ENCODE measurements at places on chromosomes 2 and 18.

DNA sequence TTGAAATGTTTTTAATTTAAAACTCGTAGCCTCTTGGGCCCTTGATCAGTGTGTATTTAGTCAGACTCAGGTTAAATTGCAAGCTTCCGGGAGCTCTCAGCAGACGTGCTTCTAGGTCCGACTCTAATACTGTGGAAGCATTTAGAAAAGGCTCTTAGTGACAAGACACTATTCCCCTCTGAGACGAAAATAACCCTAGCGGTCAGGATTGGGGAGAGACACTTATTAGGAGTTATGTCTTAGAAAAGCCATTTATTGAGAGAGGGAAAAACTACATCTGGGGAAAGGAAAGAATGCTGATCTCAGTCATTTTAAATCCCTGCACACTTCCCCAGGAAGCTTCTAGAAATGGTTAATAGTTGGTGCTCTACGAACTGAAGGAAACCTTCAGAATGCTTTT is 110.5 kb upstream of the NCK2 start:
- no peak for DNase-seq

DNA sequence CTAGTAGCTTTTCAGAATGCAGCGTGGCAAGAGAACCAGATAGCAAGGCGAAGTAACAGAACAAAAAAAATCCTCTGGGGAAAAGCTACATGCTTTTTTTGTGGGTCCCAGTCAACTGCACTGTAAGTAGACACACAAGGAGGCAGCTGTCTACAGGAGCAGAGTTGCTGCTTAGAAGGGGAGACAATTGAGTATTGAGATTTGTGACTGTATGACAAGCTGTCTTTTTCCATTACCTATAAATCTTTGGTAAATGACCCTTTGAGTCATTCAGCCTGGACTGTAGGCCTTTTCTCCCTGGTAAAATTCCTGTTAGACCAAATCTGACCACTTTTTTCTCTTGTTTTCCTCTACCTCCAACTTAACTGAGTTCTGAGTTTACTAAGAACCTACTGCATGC is 144.1 kb upstream of the FOSL2 start:
- no peak for DNase-seq

DNA sequence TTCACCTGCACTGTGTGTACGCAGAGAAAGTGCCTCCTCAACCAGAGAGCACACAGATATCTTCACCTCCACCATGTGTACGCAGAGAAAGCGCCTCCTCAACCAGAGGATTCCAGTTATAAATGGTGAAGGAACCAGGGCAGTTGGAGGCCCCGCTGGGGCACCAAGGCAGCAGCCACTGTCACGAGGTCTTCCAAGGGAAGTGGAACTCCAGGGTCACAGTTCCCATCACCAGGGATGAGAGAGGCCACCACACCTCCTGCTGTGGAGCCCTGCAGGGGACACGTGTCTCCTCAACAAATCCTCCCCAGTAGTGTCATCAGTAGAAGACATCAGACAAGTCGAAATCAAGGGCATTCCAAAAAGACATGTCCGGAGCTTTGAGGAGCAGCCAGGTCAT is 28.2 kb upstream of the NFATC1 start:
- DNase-seq, result no peak

DNA sequence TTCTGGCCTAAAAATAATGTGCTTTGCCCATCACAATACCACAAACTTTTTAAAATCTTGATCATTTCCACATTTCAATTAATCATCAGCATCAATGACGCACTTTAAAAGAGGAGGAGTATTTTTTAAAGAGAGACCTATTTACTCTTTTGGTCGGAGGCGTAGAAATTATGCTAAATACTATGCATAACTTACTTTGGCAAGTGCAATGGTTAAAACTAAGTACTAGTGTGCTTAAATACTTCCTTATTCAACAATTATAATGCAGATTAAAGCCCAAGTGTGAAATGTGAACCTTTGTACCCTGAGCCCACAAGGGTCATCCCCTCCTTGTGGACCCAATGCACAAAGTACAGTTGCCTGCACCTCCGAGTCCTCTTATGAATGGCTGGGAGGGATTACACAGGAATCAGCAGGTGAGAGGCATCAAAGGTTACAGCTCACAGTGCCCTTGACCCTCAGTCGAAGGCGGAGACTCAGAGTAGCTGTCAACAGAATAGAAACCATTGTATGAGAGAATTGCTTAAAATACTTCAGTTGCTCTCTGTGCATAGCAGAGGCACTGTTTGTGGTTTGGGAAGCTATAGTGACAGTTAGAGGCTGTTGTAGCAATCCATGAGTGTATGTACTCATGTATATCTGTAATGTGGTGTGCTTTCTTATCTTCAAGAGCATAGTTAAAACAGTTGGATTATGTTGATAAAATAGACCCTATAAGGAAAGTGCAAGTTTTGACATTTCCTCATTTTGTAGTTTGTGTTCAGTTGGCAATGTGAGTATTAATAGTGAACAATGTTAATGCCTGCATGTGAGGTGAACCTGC is 151.7 kb upstream of the ITGA4 start:
- no peak for DNase-seq

DNA sequence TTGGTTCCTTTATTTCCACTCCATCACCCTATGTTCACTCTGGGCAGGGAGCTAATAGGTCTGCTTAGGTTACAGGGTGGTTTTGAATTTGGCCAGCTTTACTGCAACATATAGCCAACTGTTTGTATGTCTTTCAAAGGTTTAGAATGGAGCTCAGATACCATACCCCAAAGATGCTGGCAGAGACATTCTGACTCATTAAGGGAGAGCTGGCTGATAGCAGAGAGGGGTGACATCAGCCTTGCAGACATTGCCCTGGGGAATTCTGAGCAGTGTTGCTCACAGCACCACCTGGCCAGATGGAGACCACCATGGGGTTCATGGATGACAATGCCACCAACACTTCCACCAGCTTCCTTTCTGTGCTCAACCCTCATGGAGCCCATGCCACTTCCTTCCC is 2.1 kb downstream of the PROKR1 start:
- no peak for DNase-seq

DNA sequence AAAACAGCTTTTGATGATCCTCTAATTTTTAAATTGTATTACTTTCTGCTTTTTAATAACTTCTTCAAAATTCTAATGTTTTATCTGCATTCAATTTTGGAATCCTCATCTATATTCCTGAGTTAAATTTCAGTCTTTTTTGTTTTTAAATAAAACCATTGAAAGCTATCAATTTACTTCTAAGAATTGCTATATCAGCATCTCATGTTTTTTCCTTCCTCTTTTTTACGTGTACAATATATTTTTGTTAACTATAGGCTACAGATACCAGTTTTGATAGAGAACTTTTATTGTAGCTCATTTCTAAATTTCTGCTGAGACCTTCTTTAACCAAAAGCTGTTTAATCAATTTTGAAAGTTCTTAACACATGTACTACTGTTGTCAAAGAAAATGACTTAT is 84.5 kb downstream of the SS18 start:
- DNase-seq, result no peak

DNA sequence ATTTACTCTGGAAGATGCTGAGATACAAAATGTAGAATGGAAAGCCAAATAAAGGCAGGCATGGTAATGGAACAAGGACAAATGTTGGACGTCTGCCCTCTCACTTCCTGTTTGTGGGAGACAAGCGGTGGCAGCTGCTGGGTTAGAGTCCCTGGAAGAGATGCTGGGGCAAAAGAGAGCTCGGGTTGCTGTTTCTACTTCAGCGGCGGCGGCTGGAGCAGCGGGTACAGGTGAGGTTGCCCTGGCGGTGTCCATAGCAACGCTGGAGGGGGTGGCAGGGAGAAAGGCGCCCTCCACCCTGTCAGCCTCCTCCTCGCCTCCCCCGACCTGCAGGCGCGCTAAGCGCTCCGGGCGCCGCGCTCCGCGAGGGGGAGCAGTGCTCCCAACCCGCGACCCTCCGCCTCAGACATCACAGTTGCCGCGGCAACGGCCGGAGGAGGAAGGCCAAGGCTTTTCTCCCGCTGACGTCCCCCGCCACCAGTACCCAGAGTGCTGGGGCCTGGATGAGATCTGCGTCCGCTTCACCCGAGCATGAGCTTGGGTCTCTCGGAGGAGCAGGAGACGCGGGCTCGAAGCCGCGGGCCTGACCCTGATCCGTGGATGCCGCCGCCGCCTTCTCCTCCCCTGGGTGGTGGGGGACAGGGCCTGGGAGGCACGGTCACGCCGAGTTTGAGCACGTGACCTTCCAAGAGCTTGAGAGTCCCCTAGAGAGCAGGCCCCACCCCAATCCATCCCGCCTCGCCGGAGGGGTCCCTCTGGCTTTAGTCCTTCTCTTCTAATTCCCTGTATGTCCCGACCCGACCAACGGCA is 65.6 kb downstream of the NOL4 start:
- DNase-seq, result no peak

- DNase-seq, result no peak
Measured at GRCh38 chr2:100817388-100817985, 2.5 kb upstream of the NPAS2 start.

DNA sequence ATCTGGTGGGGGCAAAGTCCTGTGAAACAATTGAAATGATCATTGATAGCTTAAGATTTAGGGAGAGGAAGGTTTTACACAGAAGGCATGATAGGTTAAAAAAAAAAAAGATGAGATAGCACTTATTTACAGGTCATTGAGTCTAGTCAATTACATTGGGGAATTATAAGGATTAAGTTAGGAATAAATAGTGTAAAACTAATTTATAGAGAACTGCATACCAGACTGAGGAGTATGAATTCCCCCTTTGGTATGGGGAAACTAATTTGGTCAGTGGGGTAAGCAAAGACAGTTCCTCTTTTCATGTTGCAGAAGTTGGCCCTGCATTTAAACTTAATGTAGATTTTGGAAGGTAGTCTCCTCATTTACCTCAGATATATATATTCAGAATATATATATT is 10.8 kb downstream of the GLS start:
- no peak for DNase-seq

- DNase-seq, result no peak
Measured at GRCh38 chr2:128219891-128220290, 98.8 kb downstream of the HS6ST1 start.

DNA sequence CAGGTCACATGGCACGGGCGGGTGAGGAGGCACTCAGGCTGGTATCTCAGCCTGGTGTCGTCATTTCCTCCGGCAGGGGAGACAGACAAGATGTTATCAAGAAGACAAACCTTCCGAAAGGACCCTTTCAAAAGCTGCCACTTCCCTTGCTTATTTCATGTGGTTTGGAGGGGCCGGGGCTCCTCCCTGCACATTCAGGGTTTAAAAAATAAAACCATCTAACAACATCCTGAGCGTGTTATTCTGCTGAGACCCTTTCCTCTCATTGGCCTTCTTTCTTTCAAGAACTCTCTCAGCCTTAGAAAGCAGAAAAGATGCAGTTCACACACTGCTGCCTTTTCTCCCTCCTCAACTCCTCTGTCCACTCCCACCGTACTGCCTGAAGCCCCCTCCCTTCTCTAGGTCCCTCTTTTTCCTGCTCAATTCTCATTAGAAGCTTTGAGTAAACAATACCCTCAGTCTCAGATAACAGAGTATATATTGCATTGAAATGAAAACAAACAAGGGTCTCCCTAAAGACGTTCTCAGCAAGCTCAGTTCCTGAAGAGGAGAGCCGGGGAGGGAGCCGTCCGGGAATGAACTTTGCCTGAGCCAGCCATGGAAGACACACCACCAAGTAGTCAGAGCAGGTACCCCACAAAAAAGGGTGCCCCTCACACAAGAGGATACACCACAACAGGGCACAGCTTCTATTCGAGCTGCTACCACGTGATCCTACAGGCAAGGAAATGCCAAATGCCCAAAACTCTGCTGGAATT is 9.7 kb downstream of the SMAD7 start:
- no peak for DNase-seq

DNA sequence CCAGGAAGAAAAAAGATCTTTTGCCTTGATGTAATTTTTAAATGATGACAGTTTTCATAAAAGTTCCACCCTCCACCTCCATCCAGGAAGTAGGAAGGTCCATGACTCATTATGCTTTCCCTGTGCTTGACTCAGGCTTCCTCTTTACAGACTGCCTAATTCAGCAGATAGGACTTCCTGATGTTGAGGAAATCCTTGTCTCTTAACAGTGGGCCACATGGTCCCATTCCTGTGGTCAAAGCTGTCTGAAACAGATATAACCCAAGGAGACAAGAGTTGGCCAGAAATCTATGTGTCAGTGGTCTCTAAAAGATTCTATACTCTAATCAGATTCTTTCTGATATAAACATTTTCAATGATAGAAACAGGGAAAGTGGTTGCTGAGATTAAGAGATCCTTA is 119.1 kb downstream of the BAZ2B start:
- DNase-seq, result peak; percentile 84

- no peak for DNase-seq
Measured at GRCh38 chr2:158723181-158723838, 71.8 kb upstream of the DAPL1 start.

- DNase-seq, result no peak
Measured at GRCh38 chr2:216485745-216486144, 12.9 kb upstream of the RPL37A start.

DNA sequence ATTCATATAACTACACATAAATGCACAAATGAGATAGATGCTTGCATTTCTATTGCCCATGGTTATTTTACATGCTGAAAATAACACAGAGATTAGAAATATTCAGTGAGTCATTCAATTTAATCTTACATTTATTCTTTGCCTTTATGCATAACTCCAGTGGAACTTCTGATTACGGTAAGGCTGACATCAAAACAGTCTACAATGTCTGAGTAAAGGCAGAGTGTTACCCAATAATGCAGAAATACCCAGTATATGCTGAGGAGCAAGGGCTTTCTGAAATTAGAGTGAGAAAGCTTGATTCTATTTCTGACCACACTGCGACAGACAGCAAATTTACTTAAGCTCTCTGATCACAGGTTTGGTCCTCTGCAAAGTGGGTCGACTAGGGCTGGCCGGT is 9.2 kb downstream of the NMI start:
- DNase-seq, result no peak

- no peak for DNase-seq
Measured at GRCh38 chr2:162242586-162243280, 512 bp downstream of the FAP start.

- no peak for DNase-seq
Measured at GRCh38 chr2:222739939-222740338, 68.5 kb downstream of the MOGAT1 start.

GRCh38 chr2:175282886-175283285 is 101.4 kb upstream of the ATP5MC3 start:
- DNase-seq, result no peak

- no peak for DNase-seq
Measured at GRCh38 chr2:220078439-220078838, 451.0 kb downstream of the SLC4A3 start.

GRCh38 chr2:109143214-109144187 is 14.5 kb downstream of the SH3RF3 start:
- no peak for DNase-seq

DNA sequence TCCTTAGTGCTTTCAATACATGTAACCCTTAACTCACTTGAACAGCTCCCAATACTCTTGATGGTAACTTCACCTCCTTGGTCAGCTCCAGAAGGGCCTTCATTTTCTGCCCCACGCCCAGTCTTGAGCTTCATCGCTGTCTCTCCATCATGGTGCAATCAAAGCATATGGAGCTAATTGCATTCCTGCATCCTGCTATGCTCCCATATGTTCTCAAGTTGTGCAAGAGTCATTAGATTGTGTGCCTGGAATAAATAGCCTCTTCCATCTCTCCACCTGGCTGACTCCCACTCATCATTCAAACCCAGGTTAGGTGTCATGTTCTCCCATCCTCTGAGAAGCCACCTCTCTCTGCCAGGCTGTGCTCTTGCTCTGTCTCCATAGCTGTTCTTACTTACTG is 364.5 kb upstream of the RGPD4 start:
- DNase-seq, result no peak

GRCh38 chr2:53867773-53868172 is 8.0 kb upstream of the GPR75 start:
- no peak for DNase-seq

GRCh38 chr2:142875652-142876051 is 1.8 kb upstream of the KYNU start:
- no peak for DNase-seq
